ENCODE measurements at places on chromosomes 3 and 15.

- DNase-seq = no peak
These were observed 34.5 kb downstream of the SLC41A3 start for GRCh38 chr3:126049289-126050049.

DNA sequence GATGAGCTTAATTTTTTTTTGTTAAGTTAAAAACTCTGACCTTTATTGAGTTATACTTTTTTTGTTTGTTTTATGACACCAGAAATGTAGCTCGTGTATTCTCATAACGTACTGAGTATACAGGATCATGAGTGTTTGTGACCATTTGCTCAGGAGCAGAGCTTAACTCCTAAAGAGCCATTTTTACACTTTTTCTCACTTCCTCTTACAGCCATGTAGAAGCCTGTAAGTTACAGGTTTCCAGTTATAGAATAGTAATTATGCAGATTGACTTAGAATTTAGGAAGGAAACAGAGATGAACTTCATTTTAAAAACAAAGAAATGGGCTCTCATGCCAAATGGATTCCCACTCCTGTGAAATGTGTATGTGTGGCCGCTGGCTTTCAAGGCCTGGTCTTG lies 151.7 kb downstream of the MCTP2 start:
- no peak for DNase-seq

DNA sequence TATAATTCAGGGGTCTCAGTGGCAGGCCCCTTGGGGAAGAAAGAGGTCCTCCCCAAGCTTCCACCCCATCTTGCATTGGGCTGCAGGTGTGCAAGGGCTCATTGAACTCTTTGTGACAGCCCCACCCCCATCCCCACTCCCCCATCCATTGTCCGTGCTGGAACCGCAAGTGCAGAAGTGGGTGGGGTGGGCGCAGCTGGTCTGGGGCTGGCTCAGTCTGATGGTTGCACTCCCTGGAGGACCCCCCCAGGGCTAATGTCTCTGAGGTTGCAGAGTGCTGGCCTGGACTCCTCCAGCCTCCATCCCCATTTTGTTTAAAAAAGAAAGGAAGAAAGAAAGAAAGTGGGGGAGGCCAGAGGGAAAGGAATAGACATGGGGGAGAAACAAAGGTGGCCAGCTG lies 42.3 kb upstream of the ARL8B start:
- DNase-seq = no peak

GRCh38 chr15:63948971-63949370 lies 97.3 kb downstream of the DAPK2 start:
- no peak for DNase-seq

- no peak for DNase-seq
These were observed 23.4 kb upstream of the CLK3 start for GRCh38 chr15:74592222-74592621.

- DNase-seq = no peak
These were observed 286.9 kb downstream of the XXYLT1 start for GRCh38 chr3:194984066-194984465.

- no peak for DNase-seq
These were observed 97.6 kb downstream of the NFKBIZ start for GRCh38 chr3:101946906-101947305.

- DNase-seq = no peak
These were observed 296.2 kb downstream of the NEK10 start for GRCh38 chr3:27072810-27073651.

GRCh38 chr3:138902171-138902570 lies 44.8 kb downstream of the FOXL2 start:
- DNase-seq = no peak

GRCh38 chr3:38713121-38713520 lies 63.6 kb upstream of the SCN5A start:
- no peak for DNase-seq

GRCh38 chr3:148254402-148254801 lies 443.3 kb upstream of the AGTR1 start:
- DNase-seq = no peak

DNA sequence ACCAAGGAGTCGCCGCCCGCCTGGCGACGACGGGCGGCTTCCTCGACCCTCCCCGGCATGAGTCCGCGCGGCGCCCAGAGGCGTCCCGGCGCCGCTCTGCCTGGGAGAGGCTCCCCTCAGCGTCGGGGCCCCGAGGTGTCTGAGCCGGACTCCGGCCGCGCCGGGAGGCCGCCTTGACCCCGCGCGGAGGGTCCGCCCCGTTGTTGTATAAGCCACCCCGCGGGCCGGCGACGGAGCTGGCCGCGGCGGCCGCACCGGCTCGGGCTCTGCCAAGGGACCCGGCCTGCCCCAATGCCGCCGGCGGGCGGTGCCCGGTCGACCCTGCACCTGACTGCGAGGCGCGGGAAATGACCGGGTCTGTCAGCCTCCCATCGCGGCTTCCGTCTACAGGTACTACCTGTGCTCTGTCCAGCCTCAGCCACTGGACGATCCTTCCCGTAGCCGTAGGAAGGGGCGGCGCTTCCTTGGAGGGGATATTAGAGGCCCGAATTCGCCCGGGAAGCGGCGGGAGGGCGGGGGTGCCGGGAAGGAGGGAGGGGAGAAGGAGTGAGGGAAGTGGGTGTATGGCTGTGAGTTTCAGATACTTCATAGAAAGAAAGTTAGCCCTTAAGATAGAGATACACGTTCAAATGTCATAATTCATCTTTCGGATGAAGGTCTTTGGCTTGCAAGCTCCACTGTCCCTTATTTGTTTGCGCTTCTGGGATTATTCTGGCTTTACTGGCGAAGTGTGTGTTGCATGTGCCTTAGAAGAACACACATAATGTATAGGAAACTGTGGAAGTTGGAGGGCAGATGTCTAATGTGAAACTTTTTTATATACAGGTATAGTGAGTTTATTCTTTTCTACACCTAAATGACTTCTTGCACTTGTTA lies 620 bp downstream of the ABHD5 start:
- DNase-seq = no peak

GRCh38 chr15:68054628-68055223 lies 611 bp downstream of the PIAS1 start:
- no peak for DNase-seq

DNA sequence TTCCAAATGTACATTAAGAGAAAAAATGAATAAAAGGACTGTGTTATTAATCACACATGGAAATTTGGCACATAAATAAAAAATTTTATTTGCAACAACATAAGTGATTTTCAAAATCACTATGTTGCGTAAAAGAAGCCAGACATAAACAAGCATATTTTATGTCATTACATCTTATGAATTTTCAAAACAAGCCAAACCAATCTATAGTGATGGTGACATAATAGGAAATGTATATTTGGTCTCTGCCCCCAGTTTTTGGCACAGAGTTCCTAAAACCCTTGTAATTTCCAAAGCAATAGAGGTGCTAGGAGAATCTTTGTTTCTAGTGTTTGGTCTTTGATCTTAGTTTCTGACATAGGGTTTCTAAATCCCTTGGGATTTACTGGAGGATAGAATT lies 543.3 kb downstream of the ZBBX start:
- no peak for DNase-seq

DNA sequence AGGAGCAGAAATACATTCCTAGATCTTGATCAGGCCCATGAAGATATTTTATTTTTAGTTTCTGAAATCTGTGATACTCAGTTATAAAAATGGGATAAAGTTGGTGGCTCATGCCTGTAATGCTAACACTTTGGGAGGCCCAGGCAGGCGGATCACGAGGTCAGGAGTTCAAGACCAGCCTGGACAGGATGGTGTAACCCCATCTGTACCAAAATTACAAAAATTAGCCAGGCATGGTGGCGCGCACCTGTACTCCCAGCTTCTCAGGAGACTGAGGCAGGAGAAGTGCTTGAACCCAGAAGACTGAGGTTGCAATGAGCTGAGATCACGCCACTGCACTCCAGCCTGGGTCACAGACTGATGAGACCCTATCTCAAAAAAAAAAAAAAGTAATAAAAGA lies 105.5 kb downstream of the IL1RAP start:
- no peak for DNase-seq

DNA sequence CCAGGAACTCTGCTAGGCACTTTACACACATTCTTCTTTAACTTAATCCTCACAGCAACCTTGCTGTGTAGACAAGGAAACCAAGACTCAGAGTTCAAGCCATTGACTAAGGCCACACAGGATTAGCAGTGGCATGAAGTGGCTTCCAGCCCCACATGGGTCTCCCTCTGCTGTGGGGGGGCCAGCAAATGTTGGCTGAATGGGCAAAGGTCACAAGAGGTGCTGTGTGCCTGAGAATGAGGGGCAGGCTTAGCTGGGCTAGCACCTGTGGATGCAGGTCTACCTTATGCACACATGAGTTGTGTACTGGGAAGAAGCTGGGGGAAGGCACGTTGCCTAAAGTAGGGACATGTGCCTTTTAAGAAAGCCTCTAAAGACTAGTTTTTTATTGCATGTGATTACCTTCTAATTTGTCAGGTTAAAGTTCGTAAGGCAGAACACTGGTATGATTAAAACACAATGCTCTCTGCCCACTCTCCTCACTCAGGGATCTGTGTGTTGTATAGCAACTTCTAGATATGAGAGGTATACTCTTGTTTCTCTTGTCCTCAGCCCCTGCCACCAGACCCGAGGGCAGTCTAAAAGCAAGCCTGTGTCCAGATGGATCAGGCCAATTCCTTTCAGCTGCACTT lies 10.9 kb downstream of the BAHD1 start:
- DNase-seq = no peak

- no peak for DNase-seq
These were observed 87.5 kb downstream of the TBL1XR1 start for GRCh38 chr3:177109688-177110330.

GRCh38 chr3:195394700-195395099 lies 48.1 kb downstream of the ACAP2 start:
- DNase-seq = no peak

DNA sequence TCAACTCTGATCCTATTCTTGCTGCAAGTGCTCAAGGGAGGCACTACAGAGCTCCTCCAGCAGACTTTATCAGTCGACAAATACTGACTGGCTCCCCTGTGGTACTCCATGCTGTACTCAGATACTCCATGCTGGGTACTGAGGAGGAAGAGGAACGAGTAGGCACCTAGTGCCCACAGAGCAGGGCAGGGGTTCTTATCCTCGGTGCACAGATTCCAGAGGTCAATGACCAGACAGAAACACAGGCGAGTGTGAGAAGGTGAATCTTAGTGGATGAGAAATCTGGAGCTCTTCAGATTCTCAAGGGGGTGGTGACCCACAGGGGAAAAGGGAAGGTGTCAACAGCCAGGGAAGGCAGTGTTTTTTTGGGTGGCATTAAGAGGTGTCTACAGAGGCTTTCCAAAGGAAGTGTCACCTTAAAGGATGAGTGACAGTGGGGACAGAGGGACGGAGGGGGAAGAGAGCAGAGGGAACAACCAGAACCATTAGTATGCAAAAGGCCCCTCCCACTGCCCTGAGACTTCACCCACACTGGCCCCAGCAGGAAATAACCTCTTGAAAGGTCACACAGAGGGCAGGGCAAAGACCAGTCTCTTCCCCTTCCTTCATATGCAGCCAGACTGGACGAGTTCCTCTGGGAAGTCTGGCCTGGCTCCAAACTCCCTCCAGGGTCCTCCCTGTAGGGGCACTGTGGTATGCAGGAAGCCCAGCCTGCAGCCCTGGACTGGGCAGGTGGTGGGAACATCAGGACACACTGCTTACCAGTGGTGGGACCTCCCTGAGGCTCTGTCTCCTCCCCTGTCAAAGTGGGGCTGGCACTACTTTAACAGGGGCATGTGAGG lies 27.5 kb downstream of the CCDC12 start:
- no peak for DNase-seq

DNA sequence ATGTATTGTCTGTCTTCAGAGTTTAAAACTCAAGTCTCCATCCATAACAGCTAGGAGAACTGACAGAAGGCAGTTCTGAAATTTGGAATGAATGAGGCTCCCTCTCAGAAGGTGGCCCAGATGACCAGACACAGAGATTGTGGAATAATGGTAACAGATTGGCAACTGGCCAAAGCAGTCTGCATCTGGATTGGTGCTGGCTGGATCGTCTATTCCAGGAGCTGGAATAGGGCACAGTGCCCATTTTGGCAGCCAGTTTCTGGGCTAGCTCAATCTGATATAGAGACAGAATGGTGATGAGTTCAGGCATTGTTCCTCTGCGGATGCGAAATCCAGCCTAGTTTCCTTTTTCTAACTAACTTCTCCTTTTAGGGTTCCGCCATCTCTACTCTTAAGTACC lies 851.7 kb downstream of the PDCD6IP start:
- no peak for DNase-seq

GRCh38 chr15:44729408-44730127 lies 6.8 kb upstream of the TRIM69 start:
- DNase-seq = no peak

- DNase-seq = no peak
These were observed 896.8 kb downstream of the ROBO1 start for GRCh38 chr3:78871048-78871447.

DNA sequence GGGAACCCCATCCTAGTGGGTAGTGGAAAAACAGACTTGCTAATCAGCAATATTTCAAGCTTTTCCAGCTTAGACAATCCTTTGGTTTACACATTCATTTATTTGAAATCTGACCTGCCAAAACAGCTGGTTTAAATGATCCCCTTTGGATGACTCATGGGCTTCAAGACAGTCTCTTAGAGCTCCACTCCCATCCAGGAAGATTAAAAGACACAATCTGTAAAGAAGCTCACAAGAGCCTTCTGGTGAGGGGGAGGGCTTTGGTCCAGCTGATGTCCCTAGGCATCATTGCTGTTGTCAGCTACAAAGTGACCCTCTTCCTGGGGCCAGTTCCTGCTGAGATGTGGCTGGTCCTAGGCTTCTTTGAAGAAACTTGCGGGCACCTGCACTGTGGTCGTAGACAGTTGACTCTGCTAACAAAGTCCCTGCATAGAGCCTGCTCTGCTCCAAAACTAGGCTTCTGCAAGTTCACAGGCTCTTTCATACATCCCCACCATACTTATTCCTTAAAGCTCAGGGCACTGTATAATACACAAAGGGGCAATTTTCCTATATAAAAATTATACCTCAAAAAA lies 73.7 kb downstream of the IGSF11 start:
- peak; percentile 2 for DNase-seq

DNA sequence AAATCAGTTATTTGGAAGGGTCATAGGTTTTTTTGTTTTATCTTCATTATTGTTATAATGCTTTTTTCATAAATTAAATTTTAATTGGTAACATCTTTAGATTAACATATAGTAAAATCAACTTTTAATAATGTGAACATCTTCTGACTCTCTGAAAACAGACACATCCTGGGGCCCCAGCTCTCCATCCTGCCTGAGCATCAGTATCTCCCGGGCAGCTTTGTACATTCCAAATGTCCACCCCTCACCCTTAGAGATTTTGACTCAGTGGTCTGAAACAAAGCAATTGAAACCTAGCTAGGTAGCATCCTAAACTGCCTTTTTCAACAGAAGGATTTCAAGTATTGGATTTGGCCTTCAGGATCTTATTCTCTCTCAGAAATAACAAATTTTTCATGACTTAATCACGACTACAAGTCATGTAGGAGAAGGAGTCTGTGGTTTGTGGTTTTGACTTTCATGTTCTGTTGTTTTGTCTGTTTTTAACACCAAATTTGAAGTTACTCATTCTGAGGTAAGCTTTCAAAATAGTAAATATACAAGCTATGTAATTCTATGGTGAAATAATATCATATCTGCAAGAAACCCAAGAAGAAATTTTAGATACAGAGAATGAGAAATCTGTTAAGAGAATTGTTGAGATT lies 147.3 kb upstream of the UBE2E2 start:
- peak; percentile 12 for DNase-seq

GRCh38 chr15:70672081-70672480 lies 91.3 kb downstream of the UACA start:
- DNase-seq = no peak
